ENCODE measurements at places on chromosomes 7 and 10.

DNA sequence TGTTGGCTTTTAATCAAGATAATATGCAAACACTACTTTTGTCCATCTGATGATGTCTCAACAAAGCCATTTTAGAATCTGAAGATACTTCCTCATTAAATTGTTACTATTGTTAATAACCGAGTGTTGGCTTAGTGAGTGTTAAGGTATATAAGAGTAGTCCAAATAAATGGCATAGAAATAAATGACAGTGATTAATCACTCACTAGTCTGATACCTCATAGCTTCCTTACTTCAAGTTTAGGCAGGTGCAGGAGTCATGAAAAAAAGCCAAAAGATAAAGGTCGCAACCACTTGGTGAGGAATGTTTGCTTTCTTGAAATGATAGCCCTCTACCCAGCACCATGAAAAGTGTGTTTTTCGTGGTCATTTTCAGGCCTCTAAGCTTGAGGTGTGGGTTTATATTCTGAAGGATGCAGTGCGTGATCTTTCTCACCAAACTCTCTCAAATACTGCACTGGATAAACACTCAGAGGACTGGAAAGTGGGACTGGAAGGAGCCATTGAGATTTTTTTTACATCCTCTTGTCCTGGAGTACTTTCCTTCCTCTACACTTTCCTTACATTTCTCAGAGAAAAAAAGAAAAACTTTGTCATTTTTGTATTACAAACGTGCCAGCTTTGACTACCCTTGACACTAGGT is 138.1 kb downstream of the KIAA1217 start:
- no peak for DNase-seq

GRCh38 chr10:128105383-128105782 is 20.8 kb downstream of the MKI67 start:
- no peak for DNase-seq

- DNase-seq = peak; percentile 82
Measured at GRCh38 chr7:28069807-28070206, 110.8 kb downstream of the JAZF1 start.

DNA sequence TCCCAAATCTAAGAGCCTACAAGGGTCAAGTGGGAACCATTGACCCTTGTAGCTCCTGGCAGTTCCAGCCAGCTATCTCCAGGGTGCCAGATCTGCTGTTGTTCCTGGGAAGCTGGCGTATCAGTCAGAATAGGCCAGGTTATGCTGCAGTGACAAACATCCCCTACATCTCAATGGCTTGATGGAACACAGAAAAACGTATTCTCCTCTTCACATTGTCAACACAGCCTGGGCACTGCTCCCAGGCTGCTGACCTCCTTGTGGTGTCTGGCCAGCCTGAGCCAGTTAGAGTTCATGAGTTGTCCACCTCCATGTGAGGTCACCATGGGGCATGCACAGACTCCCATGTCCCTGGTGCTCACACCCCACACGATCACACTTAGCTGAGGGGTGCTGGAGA is 9.5 kb upstream of the TNRC18 start:
- no peak for DNase-seq

GRCh38 chr10:48456808-48457761 is 147.8 kb downstream of the ARHGAP22 start:
- no peak for DNase-seq

- DNase-seq = no peak
Measured at GRCh38 chr10:33114451-33114952, 156.5 kb upstream of the ITGB1 start.

DNA sequence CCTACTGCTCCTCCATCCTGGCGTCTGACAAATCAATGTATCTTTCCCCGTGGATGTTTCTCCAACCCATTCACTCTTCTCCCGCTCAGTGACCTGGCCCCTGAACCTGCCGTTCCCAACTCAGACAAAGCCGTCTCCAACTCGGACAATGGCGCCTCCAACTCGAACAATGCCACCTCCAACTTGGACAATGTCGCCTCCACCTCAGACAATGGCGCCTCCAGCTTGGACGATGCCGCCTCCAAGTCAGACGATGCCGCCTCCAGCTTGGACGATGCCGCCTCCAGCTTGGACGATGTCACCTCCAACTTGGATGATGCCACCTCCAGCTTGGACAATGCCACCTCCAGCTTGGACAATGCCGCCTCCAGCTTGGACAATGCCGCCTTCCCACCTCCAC is 608.6 kb downstream of the DNAJB6 start:
- no peak for DNase-seq

GRCh38 chr7:49023345-49024328 is 99.3 kb downstream of the CDC14C start:
- DNase-seq = peak; percentile 88

DNA sequence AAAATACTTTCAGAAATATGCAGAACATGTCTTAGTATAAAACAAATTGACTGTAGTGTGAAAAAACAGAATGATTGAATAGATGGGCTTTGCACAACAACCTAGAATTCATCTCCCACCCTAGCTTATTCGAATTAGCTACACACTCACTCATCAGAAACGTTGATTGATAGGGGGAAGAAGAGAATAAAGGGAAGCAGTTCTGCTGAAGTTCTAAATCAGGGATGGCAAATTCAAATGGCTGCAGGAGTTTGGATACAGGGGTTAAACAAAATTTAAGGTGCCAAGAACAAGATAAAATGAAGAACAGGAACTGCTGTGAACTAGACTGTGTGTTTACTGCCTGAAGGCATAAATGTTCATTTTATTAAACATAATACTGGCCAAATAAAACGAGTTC is 9.0 kb downstream of the CD36 start:
- DNase-seq = no peak

GRCh38 chr7:121739465-121739864 is 133.5 kb upstream of the PTPRZ1 start:
- no peak for DNase-seq

- no peak for DNase-seq
Measured at GRCh38 chr10:117425974-117426566, 50.8 kb upstream of the PDZD8 start.

- peak; percentile 59 for DNase-seq
Measured at GRCh38 chr10:29804025-29804852, 169.5 kb upstream of the SVIL start.

DNA sequence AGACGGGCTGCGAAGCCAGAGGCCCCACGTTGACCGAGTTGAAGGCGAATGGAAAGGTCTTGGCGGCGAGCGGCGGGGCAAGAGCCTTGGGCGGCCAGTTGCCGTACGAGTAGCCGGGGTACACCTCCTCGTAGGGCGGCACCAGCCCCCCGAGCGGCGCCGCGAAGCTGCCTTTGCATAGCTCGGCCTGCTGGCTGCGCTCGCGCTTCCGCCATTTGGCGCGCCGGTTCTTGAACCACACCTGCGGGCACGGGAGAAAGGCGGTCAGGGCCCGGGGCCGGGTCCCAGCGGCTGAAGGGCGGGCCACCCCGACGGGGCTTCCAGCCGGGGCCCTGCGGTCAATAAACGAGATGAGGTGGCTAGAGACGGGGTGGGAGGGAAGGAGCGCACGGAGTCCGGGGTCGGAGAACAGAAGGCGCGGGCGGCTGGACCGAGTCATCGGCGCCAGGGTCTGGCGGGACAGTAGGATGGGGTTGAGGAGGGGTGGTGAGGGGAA is 4.8 kb downstream of the ELOVL3 start:
- DNase-seq = peak; percentile 68

- peak; percentile 45 for DNase-seq
Measured at GRCh38 chr7:116801092-116801710, 61.2 kb upstream of the CAPZA2 start.

- DNase-seq = no peak
Measured at GRCh38 chr7:129069021-129069420, 14.1 kb upstream of the TNPO3 start.

DNA sequence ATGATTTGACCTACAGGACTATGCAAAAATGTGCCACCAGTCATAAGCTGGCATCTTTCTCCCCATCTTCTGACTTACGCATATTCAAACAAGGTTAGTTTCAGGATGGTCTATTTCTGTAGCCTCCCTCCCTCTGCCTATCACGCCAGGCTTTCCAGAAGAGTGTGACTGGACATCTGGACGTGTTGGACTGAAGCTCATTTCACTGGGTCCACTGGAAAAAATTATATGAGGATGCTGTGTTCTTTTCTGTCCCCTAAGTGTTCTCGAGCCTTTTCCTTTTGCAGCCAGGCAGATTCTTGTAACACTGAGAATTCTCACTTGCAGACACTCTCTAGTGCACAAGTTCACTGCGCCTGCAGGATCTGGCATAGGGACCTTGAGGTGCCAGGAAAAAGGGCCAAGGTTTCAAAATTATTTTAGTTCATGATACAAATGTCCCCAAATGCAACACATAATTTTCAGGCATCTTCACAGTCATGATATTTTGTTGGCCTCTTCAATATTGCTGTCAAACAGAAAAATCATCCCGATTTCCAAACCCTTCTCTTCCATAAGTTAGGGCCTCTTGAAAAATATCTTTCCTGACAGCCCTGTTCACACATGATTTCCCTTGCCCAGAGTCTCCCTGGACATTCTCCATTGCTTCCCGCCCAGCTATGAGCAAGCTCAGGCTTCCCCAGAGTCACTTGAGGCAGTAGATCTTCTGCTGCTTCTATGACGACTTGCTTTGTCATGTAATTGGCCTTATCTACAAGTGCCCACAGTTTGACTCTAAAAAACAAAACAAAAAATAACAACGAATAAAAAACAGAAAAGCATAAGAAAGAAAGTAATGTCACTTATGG is 170.4 kb downstream of the BMPER start:
- peak; percentile 59 for DNase-seq

DNA sequence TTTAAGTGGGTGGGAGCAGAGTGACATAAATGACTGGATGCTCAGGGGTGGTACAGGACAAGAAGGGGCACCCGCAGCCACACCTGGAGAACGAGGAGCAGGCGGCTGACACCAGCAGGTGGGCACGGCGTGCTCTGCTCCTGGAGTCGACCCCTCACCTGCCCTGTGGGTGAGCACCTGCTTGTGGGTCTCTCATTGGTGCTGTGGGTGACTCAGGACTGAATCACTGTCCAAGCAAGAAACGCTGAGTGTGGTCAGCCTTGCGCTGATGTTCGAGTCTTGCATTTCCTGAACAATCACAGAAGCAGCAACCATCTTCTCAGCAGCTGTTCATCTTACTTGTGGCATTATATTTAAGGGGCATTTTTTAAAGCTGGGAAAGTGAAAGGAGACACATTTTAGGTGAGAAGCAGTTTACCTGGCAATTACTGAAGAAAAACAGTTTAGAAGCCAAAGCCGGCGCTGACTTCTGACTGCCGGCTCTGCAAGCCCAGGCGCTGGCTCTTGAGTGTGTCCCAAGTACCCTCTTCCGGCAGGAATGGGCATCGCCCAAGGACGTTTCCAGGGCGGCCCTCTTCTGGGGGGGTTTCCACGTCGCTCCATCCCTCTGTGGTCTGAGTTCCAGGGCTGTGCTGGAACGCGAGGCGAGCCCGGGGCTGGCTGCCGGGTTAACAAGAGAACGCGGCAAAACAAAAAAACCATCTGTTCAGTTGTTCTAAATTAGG is 145.2 kb upstream of the PFKP start:
- no peak for DNase-seq

- DNase-seq = no peak
Measured at GRCh38 chr7:130641497-130641896, 27.1 kb downstream of the COPG2 start.

DNA sequence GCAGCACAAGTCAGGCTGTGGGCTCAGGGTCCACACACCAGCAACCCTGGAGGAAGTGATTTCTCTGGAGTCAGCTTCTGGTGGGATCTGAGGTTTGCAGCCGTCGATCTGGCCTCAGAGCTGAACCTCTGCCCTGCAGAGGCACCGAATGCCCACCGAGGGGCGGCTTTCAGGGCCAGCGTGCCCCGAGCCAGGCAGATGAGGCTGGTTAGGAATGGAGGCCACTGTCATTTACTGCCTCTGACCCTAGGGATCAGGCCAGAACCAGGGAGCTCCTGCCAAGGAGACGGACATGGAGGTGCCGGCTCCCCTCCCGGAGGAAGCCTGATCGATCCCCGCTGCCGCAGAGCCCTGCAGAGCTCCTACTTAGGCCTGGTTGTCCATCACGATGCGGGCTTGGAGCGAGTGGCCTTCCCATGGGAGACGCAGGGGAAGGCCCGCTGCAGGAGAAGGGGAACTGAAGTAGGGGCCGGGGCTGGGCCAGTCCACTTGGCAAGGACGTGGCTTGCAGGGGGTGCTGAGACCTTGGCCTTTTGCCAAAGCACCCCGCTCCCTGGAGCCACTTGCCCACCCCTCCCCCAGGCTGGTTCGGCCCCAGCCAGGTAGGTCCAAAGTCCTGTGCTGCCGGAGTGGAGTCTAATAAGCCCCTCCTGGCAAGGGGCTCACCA is 19.6 kb upstream of the ELFN1 start:
- DNase-seq = no peak
